ENCODE measurements at places on chromosomes 1 and 21.

DNA sequence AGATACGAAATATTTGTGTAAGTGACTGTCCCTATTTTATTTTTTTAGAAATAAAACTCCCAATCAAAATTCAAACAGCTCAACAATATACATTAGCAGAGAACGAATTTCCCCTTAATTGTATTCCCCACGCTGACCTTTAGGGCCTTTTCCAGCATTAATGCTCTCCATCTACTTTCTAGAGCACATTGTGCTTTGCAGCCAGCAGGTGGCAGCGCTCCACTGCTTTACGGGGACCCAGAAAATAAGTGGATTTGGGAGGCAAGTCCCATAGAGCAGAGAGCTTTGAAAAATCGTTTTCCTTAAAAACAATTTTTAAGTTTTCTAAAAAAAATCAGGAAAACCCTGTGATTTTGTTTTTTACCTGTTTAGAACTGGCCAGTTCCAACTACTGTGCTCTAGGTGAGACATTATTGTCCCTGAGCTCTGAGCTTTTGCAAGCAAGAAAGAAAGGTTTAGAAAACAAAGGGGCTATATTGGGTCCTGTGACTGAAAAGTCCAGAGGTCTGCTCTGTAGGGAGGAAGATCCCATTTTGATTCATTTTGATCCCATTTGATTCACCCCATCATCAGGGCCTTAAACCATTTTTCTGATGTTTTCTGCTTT, 144.4 kb upstream of the ZNF644 start:
- peak; percentile 23 for DNase-seq

- no peak for DNase-seq
These were observed 655.0 kb downstream of the RWDD3 start for GRCh38 chr1:95888941-95889390.

- DNase-seq: no peak
These were observed 20.2 kb downstream of the NCMAP start for GRCh38 chr1:24575905-24576587.

GRCh38 chr1:26516987-26517765, 12.4 kb upstream of the RPS6KA1 start:
- DNase-seq: no peak

GRCh38 chr1:51740652-51741051, 123.8 kb downstream of the OSBPL9 start:
- DNase-seq: no peak

DNA sequence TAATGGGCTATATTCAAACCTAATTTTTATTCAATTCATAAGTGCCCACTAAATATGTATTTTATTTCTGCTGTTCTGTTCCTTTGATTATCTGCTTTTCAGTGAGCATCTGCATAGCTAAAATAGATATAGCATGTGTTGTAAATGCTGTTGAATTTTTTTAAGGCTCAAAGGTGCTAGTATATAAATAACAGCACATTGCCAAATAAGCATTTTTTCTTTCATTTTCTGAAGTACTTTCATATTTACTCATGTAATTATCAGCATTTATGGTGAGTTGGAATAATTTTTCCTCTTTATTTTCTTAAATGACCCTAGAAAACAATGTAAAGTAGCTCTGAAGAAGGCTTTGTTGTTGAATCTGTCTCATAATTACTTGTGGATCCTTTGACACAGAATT, 69.6 kb upstream of the B3GALT2 start:
- no peak for DNase-seq

- no peak for DNase-seq
These were observed 272.1 kb upstream of the C1orf87 start for GRCh38 chr1:60345621-60346020.

- DNase-seq: no peak
These were observed 1660.8 kb downstream of the PLA2G4A start for GRCh38 chr1:188489336-188490112.

DNA sequence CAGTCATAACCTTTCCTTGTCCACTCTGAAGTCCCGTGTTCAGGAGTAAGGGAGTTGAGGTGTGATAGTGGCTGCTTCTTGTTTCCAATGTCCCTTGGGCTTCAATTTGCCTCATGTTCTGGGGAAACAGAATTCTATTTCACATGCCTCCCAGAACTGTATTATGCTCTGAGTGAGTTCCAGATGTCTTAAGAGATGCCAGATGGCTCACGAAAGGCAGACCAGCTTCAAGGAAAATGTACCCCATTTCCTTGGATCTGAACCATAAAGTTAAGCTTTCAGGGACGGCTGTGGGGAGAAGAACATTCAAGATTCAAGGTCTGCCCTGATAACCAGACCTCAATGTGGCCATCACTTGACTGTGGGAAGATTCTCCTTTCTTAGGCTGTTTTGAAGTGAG, 42.4 kb downstream of the C1orf87 start:
- no peak for DNase-seq

GRCh38 chr1:155012776-155013602, 10.4 kb downstream of the ZBTB7B start:
- no peak for DNase-seq

GRCh38 chr1:225897595-225898514, 8.9 kb upstream of the LEFTY1 start:
- DNase-seq: no peak

Measured in hematopoietic multipotent progenitor cell treated with erythropoietin and hydrocortisone succinate and interleukin-3 and kit ligand, for 17 days (in vitro differentiated cells).